ENCODE measurements at places on chromosomes 3 and 15.

- no peak for DNase-seq
Measured at GRCh38 chr3:52801839-52802238, 7.2 kb downstream of the ITIH3 start.

DNA sequence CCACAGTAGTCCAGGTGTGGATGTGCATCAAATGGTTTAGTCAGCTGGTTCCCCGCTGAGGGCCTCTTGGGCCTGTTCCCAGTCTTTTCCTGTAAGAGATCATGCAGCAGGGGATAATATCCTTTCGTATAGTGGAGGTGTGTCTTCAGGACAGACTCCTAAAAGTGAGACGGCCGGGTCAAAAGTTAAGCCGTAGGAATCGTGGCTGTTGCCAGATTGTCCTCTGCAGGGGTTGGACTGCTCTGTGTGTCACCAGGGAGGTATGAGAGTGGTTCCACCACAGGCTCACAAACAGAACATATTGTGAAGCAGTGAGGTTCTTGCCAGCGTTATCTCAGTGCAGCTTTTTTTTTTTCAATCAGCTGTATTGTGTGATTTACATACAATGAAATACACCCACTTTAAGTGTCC is 95.0 kb downstream of the VGLL4 start:
- DNase-seq = no peak

- DNase-seq = no peak
Measured at GRCh38 chr15:76575679-76576078, 239.1 kb downstream of the ISL2 start.

- DNase-seq = no peak
Measured at GRCh38 chr3:32066686-32067085, 39.7 kb upstream of the GPD1L start.

- DNase-seq = peak; percentile 11
Measured at GRCh38 chr15:68791431-68792283, 29.0 kb downstream of the ANP32A start.

- DNase-seq = no peak
Measured at GRCh38 chr3:42497009-42497731, 5.3 kb upstream of the VIPR1 start.

GRCh38 chr3:32632533-32633265 is 52.3 kb upstream of the CNOT10 start:
- no peak for DNase-seq

DNA sequence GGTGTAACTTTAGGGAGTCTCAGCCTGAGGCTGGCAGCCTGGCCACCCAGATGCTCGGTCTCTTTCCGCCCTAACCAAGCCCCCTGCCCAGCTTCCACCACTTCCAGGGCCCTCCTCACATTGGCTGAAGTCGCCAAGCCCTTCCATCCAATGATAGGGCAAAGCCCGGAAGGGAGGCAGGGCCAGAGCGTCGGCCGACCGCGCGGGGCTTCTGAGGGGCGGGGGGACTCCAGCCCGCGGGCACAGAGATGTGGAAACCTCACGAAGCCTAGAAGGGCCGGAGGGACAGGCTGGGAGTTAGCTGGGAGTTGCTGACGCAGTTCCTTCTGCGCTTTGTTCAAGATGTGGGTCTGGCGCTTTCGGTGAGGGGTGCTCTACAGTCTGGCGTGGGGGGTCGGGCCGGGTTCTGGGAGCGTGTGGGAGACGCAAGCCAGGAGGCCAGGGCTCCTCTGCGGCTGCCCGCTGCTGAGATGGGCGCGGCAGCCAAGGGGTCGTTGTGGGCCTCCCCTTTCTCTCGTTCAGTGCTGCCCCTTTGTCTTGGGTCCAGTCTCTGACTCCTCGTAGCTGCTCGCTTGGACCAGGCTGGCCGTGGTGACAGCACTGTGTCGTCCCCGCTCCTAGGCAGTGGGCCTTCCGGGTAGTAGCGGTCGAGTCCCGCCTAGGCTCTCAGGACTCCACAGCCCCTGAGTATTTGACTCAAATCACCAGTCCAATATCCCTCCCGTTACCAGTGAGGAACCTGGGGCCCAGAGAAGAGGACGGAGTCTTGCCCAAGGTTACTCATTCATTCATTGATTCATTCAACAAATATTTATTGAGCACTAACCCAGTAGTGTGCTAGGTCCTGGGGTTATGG is at the start of gene ZNF660:
ZNF660 (plus strand) TSS at position 319 of the 856 bp plus-strand sequence. CDS start 9,230 bp downstream, outside the sequence.
- DNase-seq = no peak

DNA sequence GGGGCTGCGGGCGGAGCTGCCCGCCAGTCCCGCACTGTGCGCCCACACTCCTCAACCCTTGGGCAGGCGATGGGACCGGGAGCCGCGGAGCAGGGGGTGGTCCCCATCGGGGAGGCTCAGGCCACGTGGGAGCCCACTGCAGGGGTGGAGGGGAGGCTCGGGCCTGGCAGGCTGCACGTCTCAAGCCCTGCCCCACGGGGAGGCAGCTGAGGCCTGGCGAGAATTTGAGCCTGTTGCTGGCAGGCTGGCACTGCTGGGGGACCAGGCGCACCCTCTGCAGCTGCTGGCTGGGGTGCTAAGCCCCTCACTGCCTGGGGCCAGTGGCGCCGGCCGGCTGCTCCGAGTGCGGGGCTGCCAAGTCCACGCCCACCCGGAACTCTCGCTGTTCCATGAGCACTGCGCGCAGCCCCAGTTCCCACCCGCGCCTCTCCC is 34.3 kb downstream of the NKIRAS1 start:
- DNase-seq = no peak

- no peak for DNase-seq
Measured at GRCh38 chr15:60871152-60871551, 357.9 kb downstream of the RORA start.

GRCh38 chr15:31344823-31345605 is 18.4 kb downstream of the KLF13 start:
- DNase-seq = no peak

DNA sequence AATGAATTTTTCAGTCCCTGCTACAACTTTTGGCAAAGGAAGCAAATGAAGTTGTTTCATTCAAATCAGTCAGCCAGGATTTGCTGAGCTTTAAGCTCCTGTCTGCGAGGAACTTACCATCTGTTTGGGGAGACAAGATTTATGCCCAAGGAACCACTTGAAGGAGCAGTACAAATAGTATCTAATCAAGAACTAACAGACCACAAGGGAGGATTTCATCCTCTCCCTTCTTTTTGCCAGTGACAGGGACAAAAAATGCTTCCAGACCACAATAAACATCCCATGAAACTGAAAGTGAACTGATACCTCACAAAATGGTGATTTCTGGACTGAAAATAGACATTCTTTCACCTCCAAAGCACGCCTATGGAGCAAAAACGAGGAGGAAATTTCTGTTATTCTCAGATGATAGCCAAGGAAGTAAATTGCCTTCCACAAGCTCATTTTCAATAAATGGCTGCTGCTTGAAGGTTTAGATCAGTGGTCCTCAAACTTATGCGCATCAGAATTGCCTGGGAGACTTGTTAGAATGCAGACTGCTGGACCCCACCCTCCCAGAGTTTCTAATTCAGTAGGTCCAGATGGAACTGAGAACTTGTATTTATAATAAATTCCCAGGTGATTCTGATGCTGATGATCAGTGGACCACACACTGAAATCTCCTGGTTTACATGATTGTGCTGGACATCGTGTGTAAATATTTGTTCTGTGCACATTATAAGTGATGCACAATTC is 202.4 kb upstream of the GADL1 start:
- DNase-seq = no peak

DNA sequence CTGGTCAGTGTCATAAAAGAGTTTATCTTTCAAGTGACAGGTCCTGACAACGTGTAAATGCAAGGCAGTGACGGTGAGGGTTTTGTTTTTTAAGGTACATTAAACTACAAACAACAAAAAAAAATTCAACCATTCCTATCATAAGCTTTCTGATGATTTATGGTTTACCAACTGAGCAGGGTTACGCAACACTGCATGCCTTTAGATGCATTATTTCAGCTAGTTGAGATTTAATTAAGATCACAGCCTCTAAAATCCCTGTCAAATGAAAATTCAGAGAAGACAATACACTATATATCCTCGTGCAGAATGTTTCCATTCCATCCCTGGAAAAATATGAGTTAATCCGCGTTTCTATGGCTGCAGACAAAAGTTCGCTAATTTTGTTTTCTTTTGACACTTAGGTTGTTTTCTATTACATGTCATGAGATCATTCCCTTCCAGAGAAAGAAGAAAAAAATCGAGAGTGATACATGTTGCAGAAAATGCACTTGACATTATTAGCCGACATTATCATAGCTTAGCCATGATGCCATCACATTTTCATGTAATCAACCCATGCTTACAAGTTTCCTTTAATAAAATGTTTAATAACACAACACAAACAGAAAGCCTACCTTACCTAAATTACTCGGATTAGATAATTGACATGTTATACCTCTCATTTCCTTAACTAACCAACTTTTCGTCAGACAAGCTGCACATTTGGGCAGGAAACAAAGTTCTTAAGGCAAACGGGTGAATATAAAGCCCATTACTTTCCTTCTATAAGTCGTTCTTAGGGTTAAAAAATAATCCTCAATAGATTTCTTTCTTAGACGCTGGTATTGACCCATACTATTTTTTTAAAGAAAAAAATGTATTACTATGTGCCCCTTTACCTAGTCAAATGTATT is 521.2 kb downstream of the FOXP1 start:
- no peak for DNase-seq

DNA sequence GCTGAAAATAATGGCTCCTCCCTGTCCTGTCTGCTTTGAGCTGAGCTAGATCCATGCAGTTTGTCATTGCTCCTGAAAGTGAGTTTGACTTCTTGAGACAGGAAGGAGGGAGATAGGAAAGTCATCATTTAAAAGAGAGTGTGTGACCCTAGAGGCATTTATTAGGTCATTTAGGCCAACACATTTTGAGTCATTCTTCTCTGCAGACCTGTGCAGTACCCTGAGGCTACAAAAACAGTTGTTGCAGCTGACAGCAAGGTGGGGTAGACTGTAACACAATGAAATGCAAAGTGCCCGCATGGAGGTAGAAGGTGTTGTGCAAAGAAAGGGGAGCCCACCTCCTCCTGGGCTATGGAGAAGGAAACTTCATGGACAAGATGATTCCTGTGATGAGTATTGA is 102.8 kb upstream of the PFN2 start:
- DNase-seq = no peak

- no peak for DNase-seq
Measured at GRCh38 chr15:33460166-33460805, 149.5 kb downstream of the RYR3 start.

GRCh38 chr15:79370716-79371115 is 59.8 kb downstream of the TMED3 start:
- no peak for DNase-seq

GRCh38 chr15:65037309-65037708 is 7.9 kb upstream of the MTFMT start:
- no peak for DNase-seq

- DNase-seq = no peak
Measured at GRCh38 chr3:185270262-185270955, 16.6 kb upstream of the EHHADH start.

- DNase-seq = no peak
Measured at GRCh38 chr3:141231952-141232823, 563 bp downstream of the PXYLP1 start.

- DNase-seq = no peak
Measured at GRCh38 chr15:86915811-86916331, 836.2 kb downstream of the AGBL1 start.

- no peak for DNase-seq
Measured at GRCh38 chr3:113247068-113247467, 35.7 kb downstream of the BOC start.

- DNase-seq = no peak
Measured at GRCh38 chr3:16800361-16800760, 84.4 kb upstream of the PLCL2 start.

GRCh38 chr3:107589454-107589853 is 66.7 kb downstream of the BBX start:
- DNase-seq = no peak

DNA sequence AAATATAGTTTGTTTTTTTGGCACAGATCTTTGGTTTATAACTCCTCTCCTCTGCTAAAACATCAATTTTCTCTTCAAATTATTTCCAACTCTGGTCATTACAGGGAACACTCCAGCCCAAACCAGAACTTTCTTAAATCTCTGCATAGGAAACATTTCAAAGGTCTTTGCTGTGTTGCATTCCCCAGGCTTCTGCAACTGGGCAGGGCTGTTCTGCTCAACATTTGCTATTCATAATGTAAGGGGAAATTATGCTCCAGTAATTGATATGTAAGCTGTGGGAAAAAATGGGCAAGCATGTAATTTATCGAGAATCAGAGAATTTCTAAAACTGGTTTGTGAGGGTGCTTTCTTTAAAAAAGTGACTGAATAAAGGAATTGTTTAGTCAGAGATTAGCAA is 410.4 kb downstream of the TUSC7 start:
- DNase-seq = no peak

GRCh38 chr15:57785039-57785438 is 78.5 kb downstream of the POLR2M start:
- DNase-seq = no peak

DNA sequence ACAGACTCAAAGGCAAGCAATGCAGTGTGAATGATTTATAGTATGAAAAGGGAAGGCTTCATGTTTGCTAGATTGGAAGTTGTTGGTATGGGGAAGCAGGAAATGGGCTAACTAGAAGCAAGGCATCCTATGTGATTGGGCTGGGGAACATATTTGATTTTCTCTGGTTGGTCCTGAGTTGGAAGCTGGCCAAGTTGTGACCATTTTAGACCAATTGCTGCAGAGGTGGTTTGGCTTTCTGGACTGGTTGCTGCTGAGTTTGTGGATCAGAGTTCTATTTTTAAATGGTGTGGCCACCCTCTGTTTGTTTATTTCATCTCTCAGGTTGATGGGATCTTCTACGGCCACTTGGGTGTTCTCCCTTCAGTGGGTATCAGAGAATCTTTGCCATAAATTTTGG is 39.7 kb downstream of the NUDT16 start:
- DNase-seq = no peak

DNA sequence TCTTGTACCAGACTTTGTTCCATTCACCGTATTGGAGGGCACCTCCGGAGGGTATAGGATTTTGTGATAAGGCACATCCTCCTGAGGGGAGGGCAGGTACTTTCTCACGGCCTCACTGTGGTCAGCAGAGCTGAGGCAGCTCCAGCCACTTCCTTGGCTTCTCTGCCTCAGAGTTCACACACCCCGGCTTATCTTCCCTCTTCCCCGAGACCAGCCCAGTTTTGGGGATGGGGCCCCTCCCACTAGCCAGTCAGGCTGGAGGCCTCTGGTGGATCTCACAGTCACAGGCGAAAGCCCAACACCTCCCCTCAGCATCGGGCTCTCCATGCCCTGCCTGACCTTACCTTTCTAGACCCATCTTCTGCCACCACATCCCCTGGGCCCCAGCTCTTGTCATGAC is 316.2 kb upstream of the CTDSPL start:
- DNase-seq = no peak

Measured in stimulated activated CD4-positive, alpha-beta T cell treated with anti-CD3 and anti-CD28 coated beads, Interleukin-15, amount 100 ng/mL, for 1 hour (primary cell).